SK-N-SH (cell line): ENCODE measurements at places on chromosomes 7 and 10. TPM values are rescaled to one million over a fixed set of nuclear protein-coding genes. Genes with fewer than 3 reads are reported as not detected.

DNA sequence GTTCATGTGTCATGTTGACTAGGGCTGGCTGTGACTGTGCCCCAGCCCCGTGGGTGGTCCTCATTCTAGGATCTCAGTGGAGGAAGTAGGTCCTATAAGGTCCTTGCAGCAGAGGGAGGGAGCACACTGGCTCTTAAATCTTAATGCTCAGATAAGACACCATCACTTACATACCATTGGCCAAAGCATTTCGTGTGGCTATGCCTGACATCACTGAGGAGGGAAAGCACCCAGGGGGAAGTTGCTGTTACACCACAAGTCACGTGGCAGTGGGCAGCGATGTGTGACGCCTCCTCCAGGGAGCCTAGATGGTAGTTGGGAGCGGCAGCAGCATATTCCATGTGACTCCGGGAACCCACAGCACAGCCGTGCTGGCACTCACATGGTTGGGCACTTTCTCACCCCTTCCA lies 224.7 kb upstream of the SH2B2 start:
- DNase-seq, result no peak

GRCh38 chr7:155513543-155514285 lies 32.6 kb downstream of the CNPY1 start:
- no peak for DNase-seq

DNA sequence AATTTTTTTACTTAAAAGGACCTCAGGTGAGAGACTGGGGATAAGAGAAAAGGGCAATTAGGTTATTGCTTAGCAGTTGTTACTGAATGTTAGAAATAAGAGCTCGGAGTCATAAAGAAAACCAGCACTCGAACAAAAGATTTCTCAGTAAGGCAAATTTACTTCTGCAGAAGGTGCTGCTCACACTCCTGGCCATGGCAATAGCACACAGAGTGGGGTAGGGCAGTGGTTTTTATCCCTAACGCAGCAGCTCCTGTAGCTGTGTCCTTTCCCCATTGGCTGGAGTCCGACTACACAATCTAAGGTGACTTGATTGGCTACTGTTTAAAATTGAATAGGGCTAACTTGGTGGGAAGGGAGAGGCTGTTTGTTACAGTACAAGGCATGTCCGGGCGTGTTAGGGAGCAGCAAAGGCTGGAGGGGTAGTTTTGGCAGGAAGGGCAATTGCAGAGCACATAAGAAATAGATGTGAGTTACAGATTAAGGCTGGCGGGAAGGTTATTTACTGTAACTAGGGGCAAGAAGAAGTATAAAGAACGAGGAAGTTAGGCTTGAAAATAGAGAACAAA lies 112.1 kb downstream of the AKR1D1 start:
- no peak for DNase-seq

DNA sequence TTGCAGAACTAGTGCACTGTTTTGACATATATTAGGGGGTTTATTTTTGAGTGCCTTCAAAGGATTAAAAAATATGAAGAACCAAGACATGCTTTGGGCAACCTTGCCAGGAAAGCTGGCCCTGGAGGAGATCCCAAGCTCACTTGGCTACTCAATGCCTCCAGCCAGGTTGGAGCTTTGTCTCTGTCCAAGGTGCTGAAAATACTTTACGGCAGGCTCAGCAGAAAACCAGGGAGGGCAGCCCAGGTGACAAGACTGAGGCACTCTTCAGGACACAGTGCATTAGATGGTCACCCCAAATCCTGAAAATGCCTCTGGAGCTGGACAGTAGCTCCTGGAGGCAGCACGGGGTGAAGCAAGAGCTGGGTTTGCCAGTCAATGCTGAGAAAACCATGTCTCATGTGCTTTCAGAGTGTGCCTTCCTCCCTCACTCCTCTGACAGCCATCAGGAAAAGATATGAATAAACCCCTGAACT lies 5.8 kb upstream of the KCNH2 start:
- no peak for DNase-seq

DNA sequence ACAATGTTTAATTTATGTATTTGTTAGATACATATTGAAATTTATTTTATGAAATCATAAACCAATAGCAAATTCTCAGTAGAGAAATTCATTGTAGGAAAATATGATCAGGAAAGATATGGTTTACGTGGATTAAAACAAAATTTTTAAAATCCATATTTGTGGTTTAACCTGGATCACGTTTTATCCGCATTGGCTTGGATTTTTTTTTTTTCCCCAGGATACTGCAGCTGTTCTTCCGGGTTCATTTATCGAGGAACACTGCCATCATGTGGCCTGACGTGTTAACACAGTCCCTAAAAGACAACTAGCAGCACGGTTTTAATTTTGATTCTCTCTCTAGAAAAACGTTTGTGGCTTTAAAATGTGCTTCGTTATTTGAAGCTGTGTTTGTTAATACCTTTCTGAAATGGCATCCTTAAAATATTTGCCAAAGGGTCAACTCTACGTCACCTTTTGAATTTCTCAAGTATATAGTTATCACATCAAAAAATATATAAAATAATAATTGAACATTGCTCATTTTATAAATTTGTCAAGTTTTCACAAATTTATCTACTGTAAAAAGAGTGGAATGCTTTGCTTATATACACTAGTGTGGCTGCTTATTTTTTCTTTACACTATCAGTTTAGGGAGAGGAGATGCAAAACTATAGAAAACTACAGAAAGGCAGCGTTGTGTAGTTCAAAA lies 8.7 kb upstream of the ASB4 start:
- peak; percentile 73 for DNase-seq

DNA sequence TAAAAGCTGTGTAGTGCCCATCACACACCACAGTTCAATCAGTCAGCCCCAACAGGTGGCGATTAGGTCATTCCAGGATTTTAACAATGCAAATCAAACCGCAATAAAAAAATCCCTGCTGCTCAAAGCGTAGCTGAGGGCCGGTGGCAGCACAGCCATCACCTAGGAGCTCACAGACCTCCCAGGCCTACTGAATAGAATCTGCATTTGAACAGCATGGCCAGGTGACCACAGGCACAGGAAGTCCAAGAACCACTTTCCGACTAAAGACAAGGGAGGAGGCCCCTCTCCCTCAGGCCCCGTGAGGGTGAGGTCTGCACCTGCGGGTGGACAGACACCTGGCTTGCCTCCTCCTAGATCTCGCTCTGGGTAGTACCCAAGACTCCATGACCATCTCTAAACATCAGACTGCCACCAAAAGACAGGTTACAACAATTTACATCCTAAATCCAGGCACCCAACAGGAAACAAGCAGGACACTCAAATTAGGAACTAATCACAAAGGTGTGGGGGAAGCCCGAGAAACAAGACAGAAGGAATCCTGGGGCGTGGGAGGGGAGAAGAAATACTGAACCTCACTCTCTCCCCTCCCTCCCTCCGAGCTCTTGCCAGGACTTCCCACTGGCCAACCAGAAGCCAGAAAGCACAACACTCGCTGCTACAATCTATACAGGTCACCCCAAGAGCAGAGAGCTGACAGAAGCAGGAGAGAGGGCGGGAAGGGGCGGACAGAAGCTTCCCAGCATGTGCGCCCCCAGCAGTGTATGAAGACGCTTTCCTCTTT lies 19.2 kb downstream of the GNA12 start:
- no peak for DNase-seq

- no peak for DNase-seq
Observed at GRCh38 chr7:134757938-134758337, 21.5 kb upstream of the CALD1 start.

- DNase-seq, result no peak
Observed at GRCh38 chr10:71638064-71638821, 81.3 kb downstream of the C10orf105 start.

GRCh38 chr10:126924915-126925300 lies 19.7 kb downstream of the DOCK1 start:
- DNase-seq, result no peak

- DNase-seq, result no peak
Observed at GRCh38 chr7:107803009-107803610, at the start of gene SLC26A3. TSS of gene SLC26A3 (minus strand) at chr7:107803223. CDS start at chr7:107794509, 8,714 bp downstream.

GRCh38 chr7:46229409-46229808 lies 308.3 kb upstream of the IGFBP3 start:
- no peak for DNase-seq

GRCh38 chr7:47947355-47947749 lies 914 bp downstream of the PKD1L1 start:
- DNase-seq, result no peak

GRCh38 chr7:41698114-41698513 lies 4.8 kb downstream of the INHBA start:
- DNase-seq, result no peak

DNA sequence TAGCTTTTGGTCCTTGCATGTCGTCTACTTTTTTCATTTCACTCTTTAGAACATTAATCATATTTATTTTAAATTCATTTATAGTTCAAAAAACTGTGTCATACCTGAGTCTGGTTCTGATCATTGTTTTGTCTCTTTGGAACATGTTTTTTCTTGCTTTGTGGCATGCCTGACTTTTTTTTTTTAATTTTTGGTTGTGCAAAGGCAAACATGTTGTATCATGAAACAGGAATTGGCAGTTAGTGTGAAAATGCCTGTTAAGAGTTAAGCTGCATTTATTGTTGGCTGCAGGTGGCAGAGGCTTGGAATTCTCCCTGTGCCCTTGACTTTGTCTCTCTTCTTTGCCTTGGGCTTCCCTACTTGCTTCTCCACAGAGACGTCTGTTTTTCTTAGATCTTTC lies 525.0 kb upstream of the ADARB2 start:
- no peak for DNase-seq

- DNase-seq, result no peak
Observed at GRCh38 chr10:94183666-94184264, 179.0 kb downstream of the NOC3L start.

DNA sequence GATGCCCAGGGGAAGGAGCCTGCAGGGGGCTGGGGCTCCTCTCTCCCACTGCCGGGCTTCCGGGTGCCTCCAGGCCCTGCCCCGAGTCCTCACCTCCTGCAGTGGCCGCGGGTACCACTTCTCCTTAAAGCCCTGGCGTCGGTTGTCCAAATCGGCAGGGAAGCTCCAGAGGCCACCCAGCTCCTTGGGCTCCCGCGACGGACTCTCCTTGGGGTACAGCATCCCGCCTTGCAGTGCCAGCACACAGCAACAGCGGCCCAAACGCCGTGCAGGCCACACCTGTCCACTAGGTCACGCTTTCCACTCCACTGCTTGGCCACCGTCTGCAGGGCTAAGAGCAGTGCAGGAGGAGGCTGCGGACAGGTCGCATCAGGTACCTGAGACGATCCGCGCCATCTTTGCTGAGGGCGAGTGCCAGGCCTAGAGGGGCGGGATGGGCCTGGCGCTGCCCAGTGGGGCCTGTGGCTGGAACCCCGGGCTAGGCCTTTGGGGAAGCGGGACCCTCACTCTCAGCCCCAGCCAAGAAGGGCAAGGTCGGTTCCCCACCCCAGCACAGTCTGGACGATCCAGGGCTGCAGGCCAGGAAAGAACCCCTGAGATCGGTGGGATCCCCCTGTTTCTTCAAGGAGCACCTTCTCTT lies 47.7 kb upstream of the ZNF479 start:
- no peak for DNase-seq

- peak; percentile 17 for DNase-seq
Observed at GRCh38 chr7:17646253-17646956, 293.9 kb downstream of the SNX13 start.

DNA sequence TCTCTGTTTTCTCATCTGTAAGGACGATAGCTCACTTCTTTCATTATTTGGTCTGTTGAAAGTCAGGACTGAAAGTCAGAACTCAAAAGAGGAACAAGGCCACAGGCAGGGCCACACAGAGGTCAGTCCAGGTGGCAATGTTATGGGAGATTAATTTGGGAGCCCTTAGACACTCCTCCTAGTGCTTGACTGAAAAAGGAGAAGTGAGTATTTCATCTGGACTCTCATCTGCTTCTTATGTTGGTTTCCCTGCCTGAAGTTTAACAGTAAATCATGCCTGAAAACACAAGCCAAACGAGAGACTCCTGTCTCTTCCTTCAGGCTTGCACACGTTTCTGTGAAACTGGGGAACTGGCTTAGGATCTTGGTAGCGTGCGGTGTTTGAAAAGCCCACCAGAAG lies 248.5 kb downstream of the BUB3 start:
- no peak for DNase-seq

GRCh38 chr10:26765549-26765948 lies 68.0 kb downstream of the PDSS1 start:
- DNase-seq, result no peak

DNA sequence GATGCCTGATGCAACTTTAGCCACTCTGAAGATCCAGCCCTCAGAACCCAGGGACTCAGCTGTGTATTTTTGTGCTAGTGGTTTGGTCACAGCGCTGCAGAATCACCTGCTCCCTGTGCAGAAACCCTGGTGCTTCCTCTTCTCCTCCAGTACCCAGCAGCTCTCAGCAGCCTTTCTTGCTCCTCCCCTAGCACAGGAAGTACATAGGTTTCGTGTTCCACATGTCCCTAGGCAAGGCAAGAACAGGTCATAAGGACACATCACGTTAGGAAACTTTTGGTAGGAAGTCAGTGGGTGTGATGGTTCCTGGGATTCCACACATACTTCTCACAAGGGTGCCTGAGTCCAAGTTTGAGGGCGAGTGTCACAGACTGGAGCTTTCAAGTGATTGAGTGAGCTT lies 167.9 kb upstream of the PRSS1 start:
- no peak for DNase-seq

DNA sequence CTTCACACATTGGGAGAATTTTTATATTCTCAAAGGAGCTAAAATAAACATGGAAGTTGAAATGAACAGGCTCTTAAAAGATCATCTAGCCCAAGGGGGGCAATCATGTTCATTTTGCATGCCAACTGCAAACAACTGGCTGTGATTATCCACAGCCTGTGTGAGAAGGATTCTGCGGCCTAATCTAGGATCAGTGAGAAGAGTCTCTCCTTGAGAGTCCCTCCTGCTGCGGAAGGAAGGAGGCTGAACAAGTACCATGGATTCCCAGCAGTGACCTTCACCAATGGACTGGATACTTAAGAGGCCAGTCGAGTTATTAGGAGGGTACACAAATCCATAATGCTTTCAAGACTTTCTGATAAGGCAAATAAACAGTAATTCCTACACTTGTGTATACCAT lies 76.7 kb downstream of the IGF2BP3 start:
- no peak for DNase-seq

DNA sequence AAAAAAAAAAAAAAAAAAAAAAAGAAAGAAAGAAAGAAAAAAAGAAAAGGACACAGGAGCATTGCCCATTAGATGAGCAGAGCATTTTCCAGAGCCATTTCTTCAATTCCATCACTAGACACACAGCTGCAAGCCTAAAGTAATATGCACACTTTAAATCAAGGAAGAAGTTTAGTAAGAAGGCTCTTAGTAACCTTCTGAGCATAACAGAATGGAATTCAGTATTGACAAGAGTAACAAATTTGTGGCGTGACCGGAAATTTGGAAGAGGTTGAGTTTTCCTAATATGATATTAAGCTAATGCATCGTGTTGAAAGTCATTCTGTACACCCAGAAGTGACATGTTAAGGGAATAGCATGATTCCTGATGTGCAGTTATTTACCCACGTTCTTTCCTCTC lies 35.3 kb downstream of the SMURF1 start:
- DNase-seq, result no peak

- DNase-seq, result no peak
Observed at GRCh38 chr10:78919181-78919966, 149.4 kb upstream of the ZMIZ1 start.

Gene GSAP
- polyA plus RNA-seq, result 5.9 and 7.5 TPM in 2 replicates

Gene UPK3B
- 0.11 TPM in 1 of 2 replicates, not detected in the other for polyA plus RNA-seq

Gene ANKRD61
- 0.50 and 0.53 TPM in 2 replicates for polyA plus RNA-seq

Gene GDF2
- polyA plus RNA-seq, result not detected in 2 replicates

Gene CTNNA3
- polyA plus RNA-seq, result not detected in 2 replicates

Gene TAC1
- polyA plus RNA-seq, result not detected in 2 replicates

Gene SPDYE6
- not detected in 2 replicates for polyA plus RNA-seq

Gene C1GALT1
- 15.2 and 16.4 TPM in 2 replicates for polyA plus RNA-seq

Gene ASB10
- polyA plus RNA-seq, result not detected in 2 replicates

Gene BICC1
- 1.5 and 2.2 TPM in 2 replicates for polyA plus RNA-seq

Gene ITPRIP
- 20.2 and 22.1 TPM in 2 replicates for polyA plus RNA-seq

Gene SNX8
- polyA plus RNA-seq, result 20.6 and 21.1 TPM in 2 replicates

Gene TSPAN12
- 0.21 TPM in 1 of 2 replicates, not detected in the other for polyA plus RNA-seq

Gene SLC39A12
- polyA plus RNA-seq, result not detected in 2 replicates

Gene PRPS1L1
- not detected in 2 replicates for polyA plus RNA-seq
